Aorta (tissue), 5 donors: ENCODE measurements at places on chromosomes 2 and 18.

DNA sequence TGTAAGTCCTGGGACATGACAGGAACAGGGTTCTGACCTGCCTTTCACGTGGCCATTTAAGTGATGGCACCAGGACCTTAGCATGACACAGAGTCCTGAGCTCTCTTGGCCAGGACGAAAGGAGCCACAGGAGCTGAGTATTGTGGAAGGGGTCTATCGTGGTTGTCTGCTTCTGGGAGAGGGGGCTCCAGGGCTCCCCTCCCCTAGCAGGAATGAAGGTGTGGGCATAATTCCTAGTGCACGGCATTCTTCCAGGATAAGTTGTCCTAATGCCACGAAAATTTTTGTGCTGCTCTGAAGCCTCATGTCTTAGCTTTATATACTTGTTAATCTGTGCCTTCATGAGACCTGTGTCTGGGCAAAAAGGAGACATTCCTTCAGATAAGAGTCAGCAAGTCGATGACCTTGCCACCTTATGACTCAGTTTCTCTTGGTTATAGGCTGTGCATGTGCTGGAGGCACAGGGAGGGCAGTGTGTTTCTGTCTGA is 17.1 kb downstream of the GATA6 start:
- DNase-seq, result no peak

DNA sequence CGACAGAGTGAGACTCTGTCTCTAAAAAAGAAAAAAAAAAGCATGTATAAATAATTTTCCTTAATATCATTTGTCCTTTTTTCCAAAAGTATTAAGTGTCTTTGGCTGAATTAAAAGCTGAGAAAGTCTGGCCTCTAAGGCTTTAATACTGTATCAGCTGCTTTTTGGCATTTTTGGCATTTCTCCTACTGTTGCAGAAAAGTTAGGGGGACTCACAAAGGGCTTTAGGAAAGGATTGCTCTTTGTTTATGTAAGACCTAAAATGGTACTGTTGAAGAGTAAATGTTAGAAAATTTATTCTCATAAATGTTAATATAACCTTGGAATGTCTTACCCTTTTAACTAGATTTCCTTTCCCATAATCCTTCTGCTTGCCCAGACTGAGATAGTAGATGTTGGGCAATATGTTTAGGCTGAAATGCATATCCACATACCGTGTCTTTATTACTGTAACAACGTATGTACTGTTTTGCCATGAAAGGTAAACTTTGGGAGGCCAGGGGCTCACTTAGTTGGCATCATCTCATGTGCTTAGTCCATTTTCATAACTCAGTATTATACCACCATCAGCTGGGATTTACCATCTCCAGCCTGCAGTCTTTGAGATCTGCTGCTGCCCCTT is 18.0 kb upstream of the STON1 start:
- DNase-seq, result no peak

DNA sequence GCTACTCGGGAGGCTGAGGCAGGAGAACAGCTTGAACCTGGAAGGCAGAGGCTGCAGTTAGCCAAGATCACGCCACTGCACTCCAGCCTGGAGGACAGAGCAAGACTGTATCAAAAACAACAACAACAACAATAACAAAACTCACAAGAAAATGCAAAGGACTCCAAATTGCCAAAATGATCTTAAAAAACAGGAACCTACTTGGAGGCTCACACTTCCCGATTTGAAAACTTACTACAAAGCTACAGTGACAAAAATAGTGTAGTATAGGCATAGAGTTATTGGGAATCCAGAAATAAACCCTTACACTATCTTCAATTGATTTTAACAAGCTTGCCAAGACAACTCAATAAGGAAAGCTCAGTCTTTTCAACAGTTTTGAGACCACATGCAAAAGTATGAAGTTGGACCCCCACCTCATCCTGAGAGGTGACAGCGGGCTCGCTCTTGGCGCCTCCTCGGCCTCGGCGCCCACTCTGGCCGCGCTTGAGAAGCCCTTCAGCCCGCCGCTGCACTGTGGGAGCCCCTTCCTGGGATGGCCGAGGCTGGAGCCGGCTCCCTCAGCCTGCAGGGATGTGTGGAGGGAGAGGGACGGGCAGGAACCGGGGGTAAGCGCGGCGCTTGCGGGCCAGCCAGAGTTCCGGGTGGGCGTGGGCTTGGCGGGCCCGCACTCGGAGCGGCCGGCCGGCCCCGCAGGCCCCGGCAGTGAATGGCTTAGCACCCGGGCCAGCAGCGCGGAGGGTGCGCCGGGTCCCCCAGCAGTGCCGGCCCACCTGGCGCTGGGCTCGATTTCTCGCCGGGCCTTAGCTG is 18.3 kb upstream of the ACVR2A start:
- DNase-seq, result no peak

DNA sequence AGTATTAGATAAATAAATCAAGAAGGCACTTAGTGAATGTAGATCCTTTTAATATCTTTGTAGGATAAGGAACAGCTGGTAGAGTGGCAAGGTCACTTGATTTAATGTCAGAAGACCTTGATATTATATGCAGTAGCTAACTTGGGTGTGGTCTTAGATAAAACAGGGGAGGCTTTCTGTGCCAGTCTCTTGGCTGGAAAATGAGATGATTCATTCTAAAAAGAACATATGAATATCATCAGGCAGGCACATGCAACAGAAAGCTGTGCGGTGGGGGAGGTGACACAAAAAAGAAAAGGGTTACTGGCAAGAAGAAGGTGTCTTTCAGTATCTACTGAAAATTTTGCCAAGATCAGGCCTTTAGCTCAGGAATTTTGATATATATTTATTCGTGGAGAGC is 931.7 kb upstream of the CELF4 start:
- DNase-seq, result no peak

- DNase-seq, result peak; percentile 53
Observed at GRCh38 chr2:240983361-240983995, 14.9 kb upstream of the SNED1 start.

DNA sequence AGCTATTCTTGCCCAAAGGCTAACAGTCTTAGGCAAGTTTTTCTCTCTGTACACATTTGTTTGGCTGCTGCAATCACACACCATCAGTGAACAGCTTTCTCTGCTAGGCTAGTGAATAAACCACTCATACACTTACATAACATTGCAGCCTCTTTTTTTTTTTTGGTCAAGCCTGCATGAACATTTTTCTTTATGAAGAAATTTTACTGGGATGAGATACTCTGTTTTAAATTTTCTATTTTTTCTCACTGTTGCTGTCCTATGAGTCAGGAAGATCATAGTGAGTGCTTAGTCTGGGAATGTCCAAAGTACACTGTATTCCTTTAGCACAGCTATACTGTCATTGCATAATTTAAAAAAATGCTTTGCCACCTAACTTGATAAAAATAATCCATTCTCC is 58.5 kb downstream of the ROCK1 start:
- no peak for DNase-seq

GRCh38 chr2:150624001-150624401 is 136.5 kb upstream of the RND3 start:
- no peak for DNase-seq

- no peak for DNase-seq
Observed at GRCh38 chr2:36486521-36487044, 111.4 kb downstream of the FEZ2 start.

- no peak for DNase-seq
Observed at GRCh38 chr2:26474261-26474785, 3.6 kb downstream of the OTOF start.

DNA sequence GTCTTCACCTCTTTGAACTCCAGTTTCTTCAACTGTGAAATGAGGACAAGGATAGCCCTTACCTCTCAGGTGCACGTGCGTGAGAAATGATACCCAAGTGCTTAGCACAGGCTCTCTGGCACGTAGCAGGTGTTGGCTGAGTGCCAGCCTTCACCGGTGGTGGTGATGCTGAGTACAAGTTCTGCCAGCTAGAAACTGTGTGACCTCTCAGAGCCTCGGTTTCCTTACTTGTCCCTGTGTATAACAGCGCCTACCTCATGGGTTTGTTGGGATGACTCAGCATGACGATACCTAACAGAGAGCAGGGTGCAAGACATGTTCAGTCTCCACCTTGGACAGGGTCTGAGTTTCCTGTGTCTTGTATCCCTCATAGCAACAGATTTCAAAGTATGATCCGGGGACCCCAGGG is 205.1 kb downstream of the TNS1 start:
- DNase-seq, result no peak

- DNase-seq, result no peak
Observed at GRCh38 chr2:136059036-136059472, 58.9 kb downstream of the CXCR4 start.

DNA sequence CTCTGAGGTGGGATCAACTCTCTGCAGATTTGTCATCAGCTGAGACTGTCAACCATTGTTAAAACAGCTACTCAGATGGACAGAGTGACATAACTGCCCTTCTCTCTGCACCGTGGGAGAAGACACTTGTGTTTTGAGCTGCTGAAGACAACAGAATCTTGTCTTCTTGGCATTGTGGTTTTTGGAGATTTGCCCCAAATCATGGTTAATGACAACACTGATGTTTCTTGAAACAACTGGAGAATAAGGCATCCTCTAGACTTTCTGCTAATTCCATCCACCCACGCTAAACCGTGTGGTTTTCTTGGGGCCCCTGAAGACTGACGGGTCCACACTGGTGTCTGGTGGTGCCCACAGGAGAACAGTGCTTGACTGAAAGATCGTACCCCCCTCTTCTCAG is 39.5 kb downstream of the SH3BP4 start:
- no peak for DNase-seq

DNA sequence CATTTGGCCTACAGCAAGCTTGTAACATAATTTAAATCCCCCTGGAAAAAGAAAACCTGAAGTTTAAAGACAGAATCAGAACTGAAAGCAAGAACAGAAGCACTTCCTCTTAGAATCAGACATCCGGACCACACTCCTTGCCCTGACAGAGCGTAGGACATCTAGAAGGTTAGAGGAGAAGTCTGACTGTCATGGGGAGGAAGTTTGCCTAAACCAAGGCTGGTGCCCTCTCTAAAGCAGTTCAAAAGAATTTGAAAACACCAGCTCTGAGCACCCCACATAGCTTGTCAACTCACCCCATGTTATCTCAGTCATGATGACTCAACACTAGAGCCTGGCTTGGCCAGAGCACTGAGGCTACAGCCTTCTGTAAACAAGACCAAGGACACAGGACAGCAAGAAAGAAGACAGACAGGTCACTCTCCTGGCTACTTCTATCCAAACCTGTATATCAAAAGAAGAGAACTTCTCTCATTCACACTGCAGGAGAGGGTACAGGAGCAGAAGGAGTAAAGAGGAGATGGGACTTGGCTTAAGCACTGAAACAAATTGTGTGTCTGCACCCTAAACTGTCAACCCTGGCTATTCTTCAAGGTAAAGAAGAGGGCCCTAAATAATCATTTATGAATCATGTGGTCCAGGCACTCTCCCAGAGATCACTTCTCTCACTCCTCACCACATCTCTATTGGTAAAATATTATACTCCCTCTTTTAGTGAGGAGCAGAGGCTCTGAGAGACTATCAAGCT is 198.6 kb downstream of the MEMO1 start:
- no peak for DNase-seq

GRCh38 chr2:42957861-42958301 is 165.5 kb upstream of the HAAO start:
- no peak for DNase-seq

GRCh38 chr2:40824278-40824677 is 372.4 kb upstream of the SLC8A1 start:
- no peak for DNase-seq

GRCh38 chr18:58405107-58405898 is 223.6 kb downstream of the ALPK2 start:
- DNase-seq, result no peak

GRCh38 chr2:219289537-219290361 is 10.6 kb downstream of the DNAJB2 start:
- DNase-seq, result peak; percentile 83

GRCh38 chr2:69754633-69755032 is 12.7 kb downstream of the ANXA4 start:
- DNase-seq, result no peak

DNA sequence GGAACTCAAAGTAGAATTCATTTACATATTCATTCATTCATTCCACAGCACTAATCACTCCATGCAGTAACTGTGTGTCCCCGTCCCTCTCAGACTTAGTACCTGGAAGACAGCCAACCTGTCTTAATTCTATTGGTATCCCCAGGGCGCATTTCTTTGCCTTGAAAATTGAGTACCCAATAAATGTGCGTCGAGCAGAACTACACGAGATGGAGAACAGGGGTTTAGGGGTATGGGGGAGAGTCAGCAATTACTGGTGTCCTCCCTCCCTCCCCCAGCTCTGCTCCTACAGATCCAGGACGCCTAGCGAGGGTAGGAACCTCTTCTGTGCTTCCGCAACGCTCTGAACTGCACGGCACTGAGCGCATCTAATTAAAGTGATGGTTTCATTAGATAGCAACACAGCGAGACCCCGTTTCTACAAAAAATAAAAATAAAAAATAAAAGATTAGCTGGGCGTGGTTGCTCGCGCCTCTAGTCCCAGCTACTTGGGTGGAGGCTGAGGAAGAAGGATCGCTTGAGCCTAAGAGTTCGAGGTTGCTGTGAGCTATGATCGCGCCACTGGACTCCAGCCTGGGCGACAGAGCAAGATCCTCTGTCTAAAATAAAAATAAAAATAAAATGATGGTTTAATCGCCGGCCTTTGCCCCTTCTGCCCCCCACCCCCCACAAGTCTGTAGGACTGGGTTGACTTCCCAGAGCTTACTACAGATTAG is 614 bp upstream of the FKBP1B start:
- DNase-seq, result no peak

DNA sequence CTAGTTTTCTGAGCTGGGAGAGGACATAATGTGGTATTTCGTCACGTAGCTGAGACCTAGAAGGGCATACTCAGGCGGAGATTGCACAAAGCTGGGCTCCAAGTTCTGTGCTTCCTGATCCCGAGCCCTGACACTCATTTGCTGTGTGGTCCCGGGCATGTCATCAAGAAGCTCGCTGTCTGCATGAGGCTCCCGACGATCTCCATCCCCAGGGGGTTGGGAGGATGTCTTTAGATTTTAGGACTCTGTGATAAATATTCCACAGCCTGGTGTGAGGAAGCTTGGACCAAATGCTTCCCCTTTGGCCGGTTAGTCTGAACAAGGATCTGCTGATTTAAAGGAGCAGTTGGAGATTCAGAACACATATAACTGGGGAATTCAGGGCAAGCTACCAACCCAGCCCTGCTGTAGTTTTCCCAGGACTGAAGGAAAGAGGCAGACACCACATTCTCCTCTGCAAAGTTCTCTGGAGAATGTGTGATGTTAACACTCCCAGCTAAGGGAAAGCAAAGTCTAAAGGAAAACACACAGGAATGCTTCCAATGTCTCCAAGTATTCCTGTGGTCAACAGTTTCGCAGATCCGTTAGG is 2.3 kb downstream of the KCNE4 start:
- DNase-seq, result peak; percentile 78

- no peak for DNase-seq
Observed at GRCh38 chr18:28715206-28715605, 538.3 kb upstream of the CDH2 start.

DNA sequence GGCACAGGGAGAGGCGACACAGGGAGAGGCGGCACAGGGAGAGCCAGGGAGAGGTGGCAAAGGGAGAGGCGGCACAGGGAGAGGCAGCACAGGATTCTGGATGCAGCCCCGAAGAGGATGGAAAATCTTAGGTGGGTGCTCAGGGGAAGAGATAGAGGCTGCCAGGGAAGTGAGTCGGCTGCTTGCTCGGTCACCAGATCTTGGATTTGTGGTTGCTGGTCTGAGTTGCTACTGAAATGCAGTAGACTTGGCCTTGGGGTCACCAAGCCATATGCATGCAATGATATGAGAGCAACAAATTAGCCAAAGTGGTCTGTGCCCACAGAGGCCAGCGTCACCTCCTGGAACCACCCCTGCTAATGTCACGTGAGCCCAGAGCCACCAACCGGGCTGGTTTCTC is 117.2 kb upstream of the SALL3 start:
- no peak for DNase-seq
